AG10803 (cell line): ENCODE measurements at places on chromosomes 1 and 21.

- no peak for DNase-seq
These were observed 51.0 kb downstream of the RPL5 start for GRCh38 chr1:92882819-92883218.

DNA sequence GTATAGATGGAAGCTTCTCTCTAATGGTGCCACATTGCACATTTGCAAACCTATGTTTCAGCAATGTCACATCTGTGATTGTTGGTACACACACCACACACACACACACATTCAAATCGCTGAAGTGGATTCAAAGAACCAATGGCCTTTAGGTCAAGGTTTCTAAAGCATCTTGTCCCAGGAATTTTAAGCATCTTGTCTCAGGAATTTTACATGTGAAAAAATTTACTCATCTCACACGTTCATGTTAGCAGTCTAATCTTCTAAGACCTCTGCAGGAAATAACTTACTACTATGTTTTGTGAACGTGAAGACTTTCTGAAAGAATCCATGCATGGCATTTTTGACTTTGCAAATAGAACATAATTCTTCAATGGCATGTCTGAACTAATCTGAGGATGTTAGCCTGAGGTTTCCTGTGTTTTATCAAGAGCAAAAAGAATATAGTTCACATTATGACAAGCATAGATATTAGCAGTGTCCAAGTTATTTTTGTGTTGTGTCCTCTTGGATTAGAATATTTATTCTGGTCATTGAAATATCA lies 125.1 kb downstream of the CYYR1 start:
- peak; percentile 54 for DNase-seq

DNA sequence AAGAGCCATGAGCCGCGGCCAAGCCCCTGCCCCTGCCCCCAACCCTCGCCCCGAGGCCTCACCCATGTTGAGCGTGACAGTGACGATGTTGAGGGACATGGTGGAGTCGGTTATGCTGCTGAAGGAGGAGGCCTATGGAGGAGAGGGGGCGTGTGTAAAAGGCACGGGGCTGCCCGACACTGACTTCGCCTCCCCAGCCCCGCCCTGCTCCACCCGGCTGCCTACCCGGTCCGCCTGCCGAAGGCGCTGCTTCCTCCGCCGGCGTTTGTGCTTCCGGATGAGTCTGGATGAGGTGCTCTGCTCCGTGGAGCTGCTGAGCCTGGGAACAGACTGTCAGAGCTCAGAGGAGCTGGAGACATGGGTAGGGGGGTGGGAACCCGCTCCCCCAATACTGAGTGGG lies 9.0 kb downstream of the DVL1 start:
- DNase-seq, result no peak

GRCh38 chr1:41902664-41903063 lies 16.1 kb downstream of the HIVEP3 start:
- no peak for DNase-seq

DNA sequence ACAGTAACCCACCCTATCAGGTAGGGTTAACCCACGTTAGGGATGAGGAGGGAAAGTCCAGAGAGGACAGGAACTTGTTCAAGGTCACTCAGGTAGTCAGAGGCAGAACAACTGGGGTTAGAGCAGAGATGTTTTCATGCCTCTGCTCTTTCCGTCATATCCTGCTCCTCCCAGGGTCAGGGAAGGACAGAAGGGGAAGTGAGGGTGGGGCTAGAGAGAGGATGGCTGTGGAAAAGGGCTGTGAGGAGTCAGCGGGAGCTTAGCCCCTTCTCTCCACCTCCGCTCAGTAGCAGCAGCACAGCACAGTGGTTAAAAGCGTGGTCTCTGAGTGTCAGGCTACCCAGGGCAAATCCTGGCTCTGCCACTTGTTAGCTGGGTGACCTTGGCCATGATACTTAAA lies 36.5 kb downstream of the DDX20 start:
- no peak for DNase-seq

DNA sequence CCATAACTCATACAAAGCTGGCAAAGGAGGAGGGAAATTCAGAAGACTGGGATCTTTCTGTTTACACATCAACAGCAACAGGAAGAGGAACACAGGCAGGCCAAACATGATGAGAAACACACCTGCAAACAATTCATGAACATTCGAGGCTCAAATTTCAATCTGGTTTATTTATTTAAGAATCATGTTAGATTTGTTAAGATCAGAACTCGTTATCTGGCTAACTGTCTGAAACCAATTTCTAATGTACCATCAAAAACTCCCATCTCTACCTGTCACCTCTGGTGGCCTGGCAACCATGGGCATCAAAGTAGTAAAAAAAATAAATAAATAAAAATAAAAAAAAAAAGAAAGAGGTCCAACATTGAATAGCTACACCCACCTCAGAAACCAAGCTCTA lies 9.8 kb downstream of the LBR start:
- DNase-seq, result no peak

DNA sequence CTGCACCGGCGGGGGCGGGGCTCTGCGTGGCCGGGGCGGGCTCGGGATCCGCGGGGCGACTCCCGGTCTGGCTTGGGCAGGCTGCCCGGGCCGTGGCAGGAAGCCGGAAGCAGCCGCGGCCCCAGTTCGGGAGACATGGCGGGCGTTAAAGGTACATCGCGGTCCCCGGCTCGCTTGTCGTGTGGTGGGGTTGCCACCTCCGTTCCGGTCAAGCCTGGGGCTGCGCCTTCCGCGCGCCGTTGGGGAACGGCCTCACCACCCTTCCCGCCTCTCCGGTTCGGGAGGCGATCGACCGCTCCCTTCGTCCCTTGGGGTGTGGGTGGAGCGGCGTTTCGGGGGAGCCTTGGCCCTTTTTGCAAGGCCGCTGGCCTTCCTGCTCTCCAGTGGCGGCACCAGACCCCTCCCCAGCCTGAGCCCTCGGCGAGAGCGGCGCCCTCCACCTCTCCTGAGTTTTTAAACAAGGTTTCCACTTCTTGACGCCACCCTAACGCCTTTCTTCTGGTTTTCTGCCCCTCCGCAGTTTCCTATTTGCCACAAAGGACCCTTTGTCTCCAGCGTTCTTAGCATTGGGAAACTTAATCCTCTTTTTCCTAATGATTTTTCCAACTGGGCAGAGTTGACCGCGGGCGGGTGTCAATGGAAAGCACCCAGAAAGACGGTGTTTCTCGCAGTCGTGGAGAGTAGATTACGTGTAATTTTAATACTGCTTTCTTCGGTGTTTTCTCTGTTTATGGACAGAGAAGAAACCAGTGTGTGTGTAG lies at the start of the genes LEPR and LEPROT:
TSS of gene LEPR (plus strand) at position 79 of the 761 bp plus-strand sequence. CDS start 144,898 bp downstream, outside the sequence.
TSS of gene LEPROT (plus strand) at position 79 of the 761 bp plus-strand sequence. CDS start at position 136, 57 bp downstream.
- no peak for DNase-seq

GRCh38 chr1:193799948-193800690 lies 613.7 kb upstream of the B3GALT2 start:
- no peak for DNase-seq

- no peak for DNase-seq
These were observed 187.6 kb downstream of the RHOU start for GRCh38 chr1:228922722-228923376.

DNA sequence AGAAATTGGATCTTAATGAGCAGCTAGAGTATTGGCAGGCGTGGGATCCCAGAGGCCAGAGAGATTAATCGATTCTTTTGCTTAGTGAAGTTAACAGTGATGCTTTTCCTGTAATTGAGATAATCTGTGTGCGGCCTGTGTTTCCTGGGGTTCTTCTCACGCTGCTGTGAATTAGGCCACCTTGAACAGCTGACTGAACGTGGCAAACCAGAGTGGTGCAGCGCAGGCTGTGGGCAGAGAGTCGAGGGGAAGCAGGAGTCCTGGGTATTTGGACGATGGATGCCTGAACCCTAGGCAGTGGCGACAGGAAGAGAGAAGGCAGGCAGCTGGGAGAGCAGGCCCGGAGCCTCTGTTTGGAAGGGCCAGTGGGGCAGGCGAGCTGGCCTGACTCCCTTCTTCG lies 51.7 kb downstream of the RYR2 start:
- DNase-seq, result no peak

DNA sequence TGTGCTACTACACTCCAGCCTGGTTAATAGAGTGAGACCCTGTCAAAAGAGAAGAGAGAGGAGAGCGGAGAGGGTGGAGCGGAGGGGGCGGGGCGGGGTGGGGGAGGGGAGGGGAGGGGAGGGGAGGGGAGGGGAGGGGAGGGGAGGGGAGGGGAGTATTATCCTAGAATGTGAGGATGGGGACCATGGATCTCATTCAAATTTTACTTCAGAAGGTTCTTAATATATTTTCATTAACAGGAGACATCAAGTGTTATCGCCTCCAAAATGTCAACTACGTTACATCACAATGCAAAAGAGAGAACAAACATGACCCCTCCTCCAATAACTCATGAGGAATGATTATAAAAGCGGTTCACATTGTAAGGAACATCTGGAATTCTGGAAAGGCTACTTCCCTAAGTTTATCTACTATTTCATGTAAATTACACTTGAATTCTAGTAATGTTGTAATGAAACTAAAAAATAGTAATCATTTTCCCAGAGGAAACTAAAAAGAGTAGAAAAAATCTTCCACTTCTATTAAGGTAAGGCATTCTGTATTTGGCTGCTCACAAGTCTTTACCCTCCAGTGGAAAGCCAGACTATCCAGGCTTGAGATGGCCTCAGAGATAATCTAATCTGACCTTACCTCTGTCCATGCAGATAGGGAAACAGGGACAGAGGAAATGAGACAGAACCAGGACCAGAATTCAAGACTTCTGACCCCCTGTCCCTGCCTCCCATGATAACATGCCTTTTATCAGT lies 18.8 kb upstream of the GUCA2A start:
- no peak for DNase-seq

- DNase-seq, result no peak
These were observed 20.9 kb upstream of the PLEKHG5 start for GRCh38 chr1:6512245-6512907.

GRCh38 chr1:65791396-65791795 lies 1.3 kb upstream of the PDE4B start:
- DNase-seq, result peak; percentile 72

DNA sequence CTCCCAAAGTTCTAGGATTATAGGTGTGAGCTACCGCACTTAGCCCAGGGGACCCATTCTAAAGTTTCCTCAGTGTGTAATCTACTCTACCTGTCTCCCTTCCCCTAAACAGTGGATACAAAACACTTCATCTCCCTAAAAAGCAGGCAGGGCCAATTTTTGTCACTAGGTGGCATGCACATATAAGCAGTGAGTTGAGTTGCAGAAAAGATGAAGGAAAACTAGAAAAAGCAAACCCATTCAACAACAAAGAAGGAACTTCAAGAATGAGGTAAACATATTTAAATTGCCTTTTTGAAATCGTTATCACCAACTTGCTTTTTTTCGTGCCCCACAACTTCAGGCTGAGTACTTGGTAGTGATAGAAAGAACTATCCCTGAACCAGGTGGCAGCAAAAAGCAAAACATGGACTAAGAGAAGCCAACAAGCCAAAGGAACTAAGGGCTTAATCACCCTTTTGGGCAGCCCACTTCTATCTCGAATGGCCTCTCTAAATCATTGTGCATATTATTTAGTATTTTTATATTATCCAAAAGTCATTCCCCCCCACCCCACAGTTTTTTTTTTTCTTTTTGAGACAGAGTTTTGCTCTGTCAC lies 19.7 kb upstream of the ALDH9A1 start:
- DNase-seq, result peak; percentile 70

GRCh38 chr1:161986328-161986727 lies 37.3 kb downstream of the OLFML2B start:
- DNase-seq, result peak; percentile 56

DNA sequence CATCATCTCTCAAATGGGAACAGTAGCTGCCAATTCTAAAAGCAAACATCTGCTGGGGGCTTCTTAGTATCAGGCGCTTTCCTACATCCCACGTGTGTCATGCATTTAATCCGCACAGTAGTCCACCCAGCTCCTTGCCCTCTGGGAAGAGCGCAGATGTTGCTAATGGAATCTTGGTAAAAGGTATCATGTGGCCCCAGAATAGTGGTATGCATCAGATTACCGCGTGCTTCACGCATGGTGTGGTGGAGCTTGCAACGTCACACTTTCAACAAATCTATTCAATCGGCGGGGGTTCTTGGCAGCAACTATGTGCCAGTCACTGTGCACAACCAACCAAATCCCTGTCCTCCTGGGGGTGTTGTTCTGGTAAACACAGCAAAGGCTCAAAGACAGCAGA lies 141.0 kb downstream of the HIVEP3 start:
- no peak for DNase-seq

DNA sequence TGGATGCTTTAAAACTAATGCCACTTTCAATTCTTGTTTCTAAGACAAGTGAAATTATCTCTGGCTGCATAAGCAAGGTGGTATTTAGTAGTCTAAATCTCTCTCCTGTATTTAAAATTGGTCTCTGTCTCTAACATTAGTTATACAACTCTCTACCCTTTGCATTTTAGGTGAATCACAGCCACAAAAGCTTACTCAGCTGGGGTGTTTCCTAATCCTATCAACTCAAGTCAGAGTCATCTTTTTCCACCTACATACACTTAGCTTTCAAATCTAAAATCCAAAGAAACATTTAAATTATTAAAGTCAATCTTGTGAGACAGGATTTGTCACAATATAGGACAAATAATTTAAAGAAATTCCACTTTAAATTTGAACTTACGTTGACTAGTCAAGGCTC lies 255.1 kb upstream of the CXADR start:
- DNase-seq, result no peak

- DNase-seq, result no peak
These were observed 1316.8 kb upstream of the B3GALT2 start for GRCh38 chr1:194503209-194503608.

DNA sequence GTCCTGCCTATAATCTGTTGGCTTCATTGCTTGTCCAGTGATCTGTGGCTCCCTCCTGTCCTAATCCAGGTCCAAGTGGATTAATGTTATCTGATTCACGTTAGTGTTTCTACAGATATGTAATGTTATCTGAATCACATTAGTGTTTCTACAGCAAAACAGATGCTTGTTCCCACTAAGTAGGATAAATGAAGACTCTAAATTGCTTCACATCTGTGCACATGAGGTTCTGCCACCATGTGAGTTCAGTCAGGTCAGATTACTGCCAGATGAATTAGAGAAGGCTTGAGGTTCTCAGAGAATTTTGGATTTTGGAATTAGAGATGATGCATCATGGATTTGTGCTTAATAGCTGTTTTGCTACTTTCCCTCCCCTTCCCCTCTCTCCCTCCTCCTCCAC lies 13.2 kb downstream of the DISC1 start:
- peak; percentile 61 for DNase-seq

DNA sequence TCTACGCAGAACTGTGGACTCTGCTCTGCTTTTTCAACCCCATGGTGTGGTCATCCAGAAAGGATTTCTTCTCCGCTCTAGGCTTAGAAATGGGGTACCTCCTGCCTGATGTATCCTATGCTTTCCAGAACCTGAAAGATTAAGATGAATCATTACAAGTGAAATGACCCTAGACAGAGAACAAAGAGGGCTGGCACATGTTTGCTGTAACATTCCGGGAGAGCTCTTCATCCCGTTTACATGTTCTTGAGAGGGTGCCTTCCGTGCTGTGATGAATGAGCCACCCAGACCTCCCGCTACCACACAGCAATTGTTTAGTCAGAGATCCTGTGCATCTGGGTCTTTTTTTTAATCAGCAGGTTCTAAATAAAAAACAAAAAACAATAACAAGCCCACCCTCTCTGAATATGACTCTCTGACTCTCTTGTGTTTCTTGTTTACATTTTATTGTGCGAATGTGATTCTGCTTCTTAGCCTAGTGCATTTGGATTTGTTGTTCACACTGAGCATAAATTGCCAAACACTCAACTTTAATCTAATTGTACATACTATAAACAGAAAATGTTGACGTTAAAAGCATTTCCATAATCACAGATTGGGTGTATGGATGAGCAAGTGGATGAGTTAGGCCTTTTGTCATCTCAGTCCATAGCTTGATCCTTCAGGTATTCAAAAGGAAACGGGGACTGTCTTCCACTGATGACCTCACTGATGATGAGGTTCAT lies 87.1 kb downstream of the GPR88 start:
- DNase-seq, result no peak

GRCh38 chr1:116377541-116378529 lies 4.8 kb downstream of the ATP1A1 start:
- DNase-seq, result peak; percentile 93
